ENCODE measurements at places on chromosomes 11 and 22.

- no peak for DNase-seq
Measured at GRCh38 chr11:111540114-111540936, at the start of gene LAYN. TSS of gene LAYN (plus strand) at chr11:111540720. CDS start at chr11:111540844, 124 bp downstream.

DNA sequence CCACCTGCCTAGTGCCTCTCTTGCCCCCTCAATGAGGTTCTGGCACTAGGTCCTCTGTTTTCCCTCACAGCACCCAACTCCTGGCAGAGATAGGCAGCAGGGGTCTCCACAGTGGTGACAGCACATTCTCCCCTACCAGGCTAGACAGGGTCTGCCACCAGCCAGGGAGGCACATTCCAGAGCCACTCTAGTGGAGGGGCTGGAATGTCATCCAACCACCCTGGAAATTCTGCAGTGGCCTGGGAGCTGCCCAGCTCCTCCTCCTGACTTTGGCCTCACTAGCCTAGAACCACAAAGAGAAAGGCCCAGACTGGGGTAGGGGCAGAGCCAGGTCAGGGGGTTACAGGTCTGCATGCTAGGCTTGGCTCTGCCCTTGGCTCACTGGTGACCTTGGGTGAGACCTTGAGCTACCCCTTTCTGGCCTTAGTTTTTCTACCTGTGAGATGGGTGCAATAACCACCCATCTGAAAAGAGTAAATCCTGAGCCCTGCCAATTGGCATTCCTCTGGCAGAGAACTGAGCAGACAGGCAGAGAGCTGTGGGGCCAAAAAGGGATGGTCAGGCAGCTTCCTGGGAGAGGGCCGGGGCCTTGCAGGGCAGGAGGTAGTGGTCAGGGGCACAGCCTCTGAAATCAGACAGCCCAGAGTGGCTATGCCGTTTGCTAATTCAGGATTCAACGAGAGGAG is 7.1 kb downstream of the P2RY2 start:
- DNase-seq = no peak

DNA sequence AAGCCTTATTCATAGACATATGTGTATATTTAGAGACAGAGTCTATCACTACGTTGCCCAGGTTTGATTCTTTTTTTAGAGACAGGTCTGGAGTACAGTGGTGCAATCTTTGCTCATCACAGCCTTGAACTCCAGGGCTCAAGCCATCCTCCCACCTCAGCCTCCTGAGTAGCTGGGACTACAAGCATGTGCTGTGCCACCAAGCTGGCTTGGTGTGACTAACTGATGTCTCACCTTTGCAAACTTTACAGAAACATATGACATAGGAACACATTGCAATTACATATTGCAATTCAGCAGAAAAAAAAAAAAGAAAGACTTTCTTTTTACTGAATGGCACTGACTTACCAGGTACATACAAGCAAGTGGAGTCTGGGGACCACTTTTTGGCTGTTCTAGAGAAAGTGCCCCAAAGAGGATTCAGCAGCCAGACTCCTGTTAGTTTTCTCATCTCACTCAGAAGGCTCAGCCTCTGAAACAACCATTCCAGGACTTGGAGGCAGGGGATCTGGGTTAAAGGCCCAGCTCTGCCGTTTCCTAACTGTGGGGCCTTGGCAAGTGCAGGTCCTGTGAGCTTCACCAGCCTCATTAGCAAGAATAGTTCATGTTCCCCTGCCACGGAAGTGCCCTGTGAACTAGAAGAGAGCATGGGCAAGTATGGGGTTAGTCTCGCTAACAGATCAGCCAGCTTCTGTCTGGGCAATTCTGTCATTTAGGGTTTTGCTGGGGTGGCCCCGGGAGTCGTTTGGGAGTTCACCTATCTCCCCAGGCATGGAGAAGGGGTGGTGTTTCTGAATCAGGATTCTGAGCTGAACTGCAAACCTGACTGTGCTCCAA is 11.3 kb upstream of the NFAM1 start:
- DNase-seq = no peak

- DNase-seq = no peak
Measured at GRCh38 chr11:80240245-80240644, 799.4 kb upstream of the TENM4 start.

DNA sequence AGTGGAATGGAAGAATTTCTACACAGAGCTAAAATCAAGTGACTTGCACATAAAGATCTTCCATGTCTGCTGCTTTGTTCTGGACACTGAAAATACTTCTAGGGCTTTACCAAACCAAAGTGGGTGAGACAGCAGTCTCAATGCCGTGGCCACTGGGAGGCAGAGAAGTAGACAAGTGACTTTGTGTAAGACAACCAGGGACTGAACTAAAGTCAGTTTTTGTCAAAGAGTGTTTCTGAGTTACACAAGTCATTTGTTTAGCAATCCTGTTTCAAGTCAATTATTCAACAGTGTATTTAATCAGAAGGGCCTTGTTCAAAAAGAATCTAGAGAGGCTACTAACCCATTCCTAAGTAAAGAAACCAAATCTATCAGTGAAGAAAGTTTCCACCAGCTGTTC is 46.6 kb downstream of the TCP11L1 start:
- DNase-seq = no peak

Data from stimulated activated CD8-positive, alpha-beta memory T cell treated with anti-CD3 and anti-CD28 coated beads, Interleukin-7, amount 100 ng/mL, for 1 hour (primary cell).